ENCODE measurements at places on chromosomes 1 and 21.

GRCh38 chr1:219461981-219462400 lies 150.9 kb downstream of the ZC3H11B start:
- no peak for DNase-seq

- no peak for DNase-seq
Measured at GRCh38 chr1:107439567-107439966, 298.7 kb downstream of the NTNG1 start.

DNA sequence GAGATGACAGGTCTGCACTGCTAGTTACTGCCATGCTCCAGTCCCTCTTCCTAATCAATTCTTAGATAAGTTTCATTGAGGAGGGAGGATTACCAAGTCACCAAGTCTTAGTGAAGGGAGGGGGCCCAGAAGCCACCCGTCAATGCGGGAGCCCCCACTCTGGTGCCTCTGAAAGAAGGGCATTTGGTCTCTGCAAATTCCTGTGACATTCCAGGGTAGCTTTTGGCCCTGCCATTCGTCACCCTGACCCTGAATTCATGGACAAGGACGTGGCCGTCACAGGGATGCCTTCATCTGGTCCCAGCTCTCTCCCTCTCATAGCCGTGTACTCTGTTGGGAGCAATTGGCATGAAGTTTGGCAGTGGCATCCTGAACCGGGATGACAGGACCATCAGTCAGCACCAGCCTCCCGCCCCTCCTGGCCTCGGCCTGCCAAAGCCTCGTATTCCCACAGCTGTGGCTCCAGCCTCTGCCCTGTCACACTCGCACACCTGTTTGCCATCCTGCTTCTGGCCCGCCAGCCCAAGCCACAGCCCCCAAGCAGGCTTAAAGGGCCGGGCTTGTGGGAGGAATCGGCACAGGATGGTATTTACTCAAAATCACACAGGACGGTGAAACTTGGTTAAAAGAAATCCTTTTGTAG lies 150.7 kb downstream of the CLIC6 start:
- no peak for DNase-seq

DNA sequence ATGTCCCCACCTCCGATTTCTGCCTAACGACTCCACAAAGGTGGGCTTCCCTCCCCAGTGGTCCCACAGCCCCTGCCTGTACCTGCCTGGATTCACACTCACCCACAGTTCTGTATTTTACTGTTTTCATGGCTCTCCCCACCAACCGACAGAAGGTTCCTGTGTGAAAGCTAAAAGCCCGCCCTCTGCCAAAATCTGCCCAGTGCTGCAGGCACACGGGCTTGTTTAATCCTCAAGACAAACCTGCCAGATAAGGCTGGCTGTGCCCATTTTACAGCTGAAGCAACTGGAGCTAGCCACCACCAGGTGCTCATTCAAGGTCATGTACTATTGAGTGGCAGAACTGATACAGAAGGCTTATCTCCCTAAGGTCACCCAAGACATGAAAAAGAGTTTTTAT lies 114.5 kb downstream of the HIVEP3 start:
- peak; percentile 32 for DNase-seq

DNA sequence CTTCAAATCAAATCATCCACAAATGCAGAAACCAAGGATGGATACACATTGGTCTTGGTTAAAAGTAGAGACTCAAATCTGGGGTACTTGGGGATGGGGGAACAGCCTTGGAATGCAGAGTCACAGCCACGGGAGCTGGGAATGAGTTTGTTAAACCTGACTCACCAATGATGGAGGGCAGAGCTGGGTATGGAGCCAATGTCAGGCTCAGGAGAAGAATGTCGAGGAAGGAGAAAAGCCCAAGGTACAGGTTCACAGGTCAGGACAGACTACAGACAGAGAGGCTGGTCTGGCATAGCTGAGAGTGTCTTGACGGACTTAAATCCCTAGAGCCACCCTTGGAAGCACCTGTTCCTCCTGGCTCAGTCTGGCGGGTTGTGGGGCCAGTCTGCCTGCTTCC lies 237.6 kb downstream of the NTNG1 start:
- no peak for DNase-seq

GRCh38 chr1:170530972-170531757 lies 801 bp upstream of the GORAB start:
- peak; percentile 33 for DNase-seq

DNA sequence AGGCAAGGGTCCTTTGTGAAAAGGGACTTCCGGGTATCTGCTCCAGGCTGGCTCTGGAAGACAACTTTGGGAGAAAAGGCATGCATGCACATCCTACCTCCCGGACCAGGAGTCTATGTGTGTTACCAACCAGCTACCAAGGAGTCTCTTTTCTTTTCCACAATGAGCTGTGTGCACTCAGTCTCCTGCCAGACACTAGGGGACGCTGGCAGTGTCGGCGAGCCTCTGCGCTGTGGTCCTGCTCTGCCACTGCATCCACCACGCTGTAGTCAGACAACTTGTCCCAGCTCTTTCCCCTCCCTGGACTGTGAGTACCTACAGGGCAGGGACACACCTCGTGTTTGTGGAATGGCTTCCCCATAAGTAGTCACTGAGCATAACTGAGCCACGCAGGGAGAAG lies 5.1 kb upstream of the SSR2 start:
- peak; percentile 85 for DNase-seq

- DNase-seq = no peak
Measured at GRCh38 chr1:116491700-116492357, 79.0 kb downstream of the CD58 start.

- peak; percentile 77 for DNase-seq
Measured at GRCh38 chr1:202860744-202861419, 28.1 kb downstream of the RABIF start.

DNA sequence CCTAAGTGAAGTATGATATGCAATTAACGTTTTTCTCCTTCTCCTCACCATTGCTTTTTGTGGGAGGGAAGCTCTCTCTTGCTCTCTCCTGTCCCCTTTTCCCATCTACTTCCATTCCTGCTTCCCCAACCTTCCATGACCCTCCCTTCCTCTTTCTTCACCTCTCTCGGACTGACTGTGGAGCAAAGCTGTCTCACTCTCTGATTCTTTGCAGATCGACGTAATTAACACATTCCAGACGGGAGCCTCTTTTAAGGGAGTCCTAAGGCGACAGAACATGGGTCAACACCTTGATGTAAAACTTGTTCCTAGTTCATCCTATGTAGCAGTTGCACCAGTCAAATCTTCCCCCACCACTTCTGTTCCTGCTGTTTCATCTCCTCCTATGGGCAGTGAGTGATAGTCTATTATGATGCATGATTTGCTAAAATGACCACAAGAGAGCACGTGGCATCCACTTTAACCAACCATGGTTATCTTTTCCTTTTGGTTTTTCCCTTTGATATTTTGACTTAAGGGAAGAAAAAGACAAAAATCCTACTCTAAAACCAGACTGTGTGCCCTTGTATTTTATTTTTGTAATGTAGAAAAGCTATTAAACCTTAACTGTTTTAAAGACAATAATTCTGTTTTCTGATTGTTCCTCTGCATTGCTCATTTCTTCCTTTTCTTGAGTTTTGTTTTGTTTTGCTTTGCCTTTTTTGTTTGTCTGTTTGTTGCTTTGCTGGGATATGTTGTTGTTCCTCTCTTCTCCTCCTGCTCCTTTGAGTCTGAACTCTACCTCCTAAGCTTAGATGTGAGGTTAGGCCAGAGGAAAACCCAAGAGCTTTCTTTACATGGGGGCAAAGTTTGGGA lies 31.7 kb upstream of the LAX1 start:
- DNase-seq = no peak

DNA sequence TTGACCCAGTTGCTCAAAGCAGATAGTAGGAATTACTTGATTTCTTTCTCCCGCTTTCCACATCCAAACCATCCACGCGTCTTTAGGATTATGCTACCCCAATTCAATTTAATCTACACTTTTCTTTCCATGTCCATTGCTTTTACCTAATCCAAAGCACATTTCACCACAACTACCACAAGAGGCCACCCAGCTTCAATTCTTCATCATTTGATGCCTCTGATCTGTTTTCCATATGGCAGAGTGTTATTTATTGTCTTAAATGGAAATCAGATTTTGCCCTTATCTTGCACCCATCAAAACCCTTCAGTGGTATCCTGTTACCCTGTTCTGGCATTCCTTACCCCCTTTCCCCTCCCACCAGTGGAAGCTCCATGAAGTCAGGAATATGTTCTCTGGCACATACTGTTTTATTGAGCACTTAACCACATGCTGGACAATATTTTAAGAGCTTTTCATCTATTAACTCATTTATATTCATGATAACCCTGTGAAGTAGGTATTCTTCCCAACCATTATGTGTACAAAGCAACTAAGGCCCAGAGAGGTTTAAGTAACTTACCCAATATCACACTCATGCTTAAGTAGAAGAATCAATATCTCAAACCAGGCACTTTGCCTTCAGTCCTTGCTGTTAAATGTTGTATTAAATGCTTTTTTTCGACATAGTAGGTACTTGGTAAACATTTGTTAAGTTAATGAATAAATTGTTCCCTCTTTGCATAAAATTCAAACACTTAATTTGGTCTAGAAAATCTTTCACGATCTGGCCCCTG lies 34.6 kb downstream of the CLIC4 start:
- peak; percentile 33 for DNase-seq

DNA sequence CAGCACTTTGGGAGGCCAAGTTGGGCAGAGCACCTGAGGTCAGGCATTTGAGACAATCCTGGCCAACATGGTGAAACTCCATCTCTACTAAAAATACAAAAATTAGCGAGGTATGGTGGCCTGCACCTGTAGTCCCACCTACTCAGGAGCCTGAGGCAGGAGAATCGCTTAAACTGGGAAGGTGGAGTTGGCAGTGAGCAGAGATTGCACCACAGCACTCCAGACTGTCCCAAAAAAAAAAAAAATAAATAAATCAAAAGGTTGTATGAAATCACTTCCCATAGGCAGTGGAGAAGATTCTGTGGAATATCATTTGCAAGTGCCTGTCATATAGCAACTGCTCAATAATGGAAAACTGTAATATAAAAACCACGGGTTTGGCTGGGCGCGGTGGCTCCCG lies 65.1 kb upstream of the SERBP1 start:
- DNase-seq = no peak

DNA sequence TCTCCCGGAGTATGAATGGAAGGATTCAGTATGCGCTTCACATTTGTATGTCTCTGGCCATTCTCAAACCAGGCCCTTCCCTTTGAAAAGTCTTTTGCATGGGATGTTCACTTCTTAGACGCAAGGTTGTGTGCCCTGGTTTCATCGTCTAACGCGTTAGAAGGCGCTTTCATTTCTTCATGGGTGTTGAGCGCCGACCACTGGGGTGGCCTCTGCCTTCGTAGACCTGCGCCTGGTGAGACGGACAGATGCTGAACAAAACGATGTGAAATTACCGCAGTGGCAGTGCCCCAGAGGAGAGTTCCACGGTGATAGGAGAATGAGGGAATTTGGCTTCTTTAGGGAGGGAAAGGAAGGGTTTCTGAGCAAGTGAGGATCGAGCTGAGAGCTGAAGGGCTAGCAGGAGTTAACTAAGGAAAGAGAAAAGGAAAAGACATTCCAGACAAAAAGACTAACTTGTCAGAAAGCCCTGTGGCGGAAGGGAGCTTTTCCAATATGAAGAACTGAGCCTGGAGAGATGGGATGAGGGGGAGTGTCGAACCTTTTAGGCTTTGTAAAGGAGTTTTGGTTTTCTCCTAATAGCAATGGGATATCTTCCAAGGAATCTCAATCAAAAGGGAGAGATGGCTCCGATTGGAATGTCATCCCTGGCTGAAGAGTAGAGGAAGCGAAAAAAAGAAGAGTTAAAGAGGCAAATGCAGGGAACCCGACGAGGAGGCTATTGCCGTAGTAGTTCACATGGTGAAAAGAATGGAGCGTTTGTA lies 951 bp downstream of the GGPS1 start:
- peak; percentile 76 for DNase-seq

DNA sequence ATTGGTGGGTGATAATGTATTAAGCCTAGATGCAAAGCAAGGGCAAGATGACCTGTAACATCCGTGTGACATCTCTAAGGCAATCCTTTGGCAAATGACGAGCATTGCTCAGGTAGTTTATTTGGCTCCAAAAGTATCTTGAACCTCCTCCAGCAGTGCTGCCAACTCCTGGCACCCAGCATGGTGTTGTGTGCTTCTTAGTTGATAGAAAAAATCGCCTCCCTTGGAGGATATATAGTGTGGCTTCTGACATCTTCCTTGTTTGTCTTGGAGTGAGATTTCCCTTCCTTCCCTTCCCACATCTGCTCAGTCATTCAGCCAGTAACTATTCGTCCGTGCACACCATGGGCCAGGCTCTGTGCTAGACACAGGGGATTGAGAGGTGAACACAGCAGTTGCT lies 121.8 kb downstream of the TOMM20 start:
- no peak for DNase-seq

DNA sequence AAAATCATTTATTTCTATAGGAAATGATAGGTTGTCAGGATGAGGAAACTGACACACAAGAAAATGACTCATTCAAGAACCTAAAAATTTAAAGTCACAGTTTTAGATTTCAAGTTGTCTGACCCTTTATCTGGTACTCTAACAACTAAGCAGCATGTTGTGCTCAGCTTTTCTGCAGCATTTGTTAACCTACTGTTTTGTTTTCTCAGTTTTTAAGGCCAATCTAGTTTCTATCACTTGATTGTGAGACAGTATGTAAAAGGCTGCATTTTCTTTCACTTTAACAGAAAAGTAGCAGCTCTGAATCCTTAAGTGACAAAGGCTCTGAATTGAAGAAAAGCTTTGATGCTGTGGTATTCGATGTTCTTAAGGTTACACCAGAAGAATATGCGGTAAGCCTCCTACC lies 59.1 kb downstream of the RALGPS2 start:
- no peak for DNase-seq

- DNase-seq = no peak
Measured at GRCh38 chr1:118113261-118113660, 71.8 kb downstream of the SPAG17 start.

GRCh38 chr1:235030919-235031596 lies 97.6 kb downstream of the TOMM20 start:
- no peak for DNase-seq

GRCh38 chr1:201268604-201269151 lies 14.6 kb upstream of the PKP1 start:
- peak; percentile 99 for DNase-seq

DNA sequence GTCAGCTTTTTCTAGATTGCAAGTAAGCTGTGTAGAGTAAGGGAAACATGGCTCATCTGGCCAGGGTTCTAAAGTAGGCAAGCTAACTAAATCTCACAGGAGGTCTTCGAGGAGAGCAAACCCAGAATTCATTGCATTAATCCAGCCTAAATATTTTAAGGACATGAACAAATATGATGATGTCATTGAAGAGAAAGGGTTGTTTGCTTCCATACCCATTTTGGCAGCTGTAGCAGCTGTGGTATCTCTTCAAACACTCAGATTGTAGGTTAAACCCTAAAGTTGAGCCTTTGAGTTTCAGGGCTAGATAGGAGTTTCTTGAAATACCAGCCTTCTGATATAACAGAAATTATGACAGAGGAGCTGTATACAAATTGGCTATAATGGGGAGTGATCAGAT lies 200.5 kb upstream of the C1orf105 start:
- peak; percentile 20 for DNase-seq

DNA sequence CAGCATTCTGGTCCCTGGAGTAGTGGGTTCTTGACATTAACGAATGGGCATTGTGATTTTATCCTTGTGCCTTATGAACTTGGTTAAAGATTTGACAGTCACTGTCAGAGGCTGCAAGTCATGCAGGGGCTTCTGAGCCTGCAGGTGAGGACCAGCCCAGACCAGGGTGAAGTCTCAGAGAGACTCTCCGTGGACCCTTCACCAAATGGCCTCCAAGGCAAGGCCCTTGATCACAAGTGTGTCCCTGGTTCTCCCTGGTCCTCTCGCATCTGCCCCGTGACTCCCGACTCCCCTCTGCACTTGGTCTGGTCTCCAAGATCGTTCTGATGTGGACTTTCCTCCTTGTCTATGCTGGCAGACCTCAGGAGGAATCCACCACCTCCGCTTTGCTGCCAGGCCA lies 476.5 kb upstream of the VAMP3 start:
- no peak for DNase-seq

GRCh38 chr1:159737238-159737916 lies 23.0 kb upstream of the CRP start:
- DNase-seq = no peak
